Femur (tissue), 1 donor: ENCODE measurements at places on chromosomes 2 and 18.

DNA sequence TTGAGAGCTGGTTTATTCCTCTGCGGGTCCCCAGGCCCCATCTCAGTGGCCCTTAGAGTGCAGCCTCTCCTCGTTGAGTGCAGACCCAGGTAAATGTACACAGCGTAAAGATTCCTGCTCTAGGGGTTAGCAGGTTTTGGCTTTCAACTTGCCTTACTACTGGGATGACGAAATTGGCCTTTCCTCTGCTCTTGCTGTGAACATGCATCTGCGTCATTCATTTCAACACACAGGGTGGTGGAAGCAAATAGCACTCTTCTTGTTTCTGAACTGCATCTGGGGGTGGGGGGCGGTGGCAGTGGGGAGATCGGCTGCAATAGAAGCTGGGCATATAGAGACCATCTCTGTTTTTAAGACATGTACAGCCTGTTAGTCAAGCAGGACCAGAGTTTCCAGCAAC, 16.5 kb upstream of the SLC16A14 start:
- no peak for DNase-seq

GRCh38 chr2:126571403-126571802, 84.6 kb upstream of the GYPC start:
- no peak for DNase-seq

DNA sequence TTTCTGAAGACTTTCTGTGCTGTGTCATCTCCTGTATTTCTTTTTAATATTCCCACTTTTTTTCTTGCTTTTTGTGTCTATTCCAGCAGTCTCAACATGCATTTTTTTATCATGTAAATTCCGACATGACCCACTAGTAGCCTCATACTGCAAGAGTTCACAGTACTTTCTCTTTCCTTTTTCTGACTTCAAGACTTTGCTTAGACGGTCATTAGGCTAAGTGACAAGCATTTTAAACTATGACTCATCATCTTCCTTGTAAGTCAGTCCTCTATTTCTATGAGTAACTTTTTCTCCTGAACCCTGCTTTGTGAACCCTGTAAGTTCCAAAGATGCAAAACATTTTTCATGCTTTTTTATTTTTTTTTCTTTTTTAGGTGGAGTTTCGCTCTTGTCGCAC, 381.2 kb downstream of the TXNL1 start:
- DNase-seq, result no peak

DNA sequence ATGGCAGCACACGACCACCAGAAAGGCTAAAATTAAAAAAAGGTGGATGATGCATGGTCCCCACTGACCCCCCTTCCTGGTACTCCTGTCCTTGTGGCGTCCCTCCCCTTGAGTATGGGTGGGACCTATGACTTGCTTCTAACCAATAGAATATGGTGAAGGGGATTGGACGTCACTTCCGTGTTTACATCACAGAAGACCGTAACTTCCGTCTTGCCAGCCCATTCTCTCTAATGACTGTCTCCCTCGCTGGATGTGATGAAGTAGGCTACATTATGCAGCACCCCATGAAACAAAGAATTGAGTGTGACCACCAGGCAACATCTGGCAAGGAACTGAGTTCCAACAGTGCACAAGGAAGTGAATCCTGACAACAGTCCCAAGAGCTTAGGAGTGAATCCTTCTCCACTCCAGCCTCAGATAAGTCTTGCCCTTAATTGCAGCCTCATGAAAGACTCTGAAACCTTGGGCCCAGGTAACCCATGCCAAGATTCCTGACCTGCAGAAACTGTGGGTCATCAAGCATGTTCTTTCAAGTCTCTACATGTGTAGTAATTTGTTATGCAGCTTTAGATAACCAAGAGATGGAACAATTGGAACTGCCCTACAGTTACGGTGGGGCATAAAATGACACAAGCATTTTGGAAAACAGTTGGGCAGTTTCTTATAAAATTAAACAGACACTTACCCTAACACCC, 80.1 kb upstream of the NPAS2 start:
- DNase-seq, result no peak
